ENCODE measurements at places on chromosomes 1 and 21.

DNA sequence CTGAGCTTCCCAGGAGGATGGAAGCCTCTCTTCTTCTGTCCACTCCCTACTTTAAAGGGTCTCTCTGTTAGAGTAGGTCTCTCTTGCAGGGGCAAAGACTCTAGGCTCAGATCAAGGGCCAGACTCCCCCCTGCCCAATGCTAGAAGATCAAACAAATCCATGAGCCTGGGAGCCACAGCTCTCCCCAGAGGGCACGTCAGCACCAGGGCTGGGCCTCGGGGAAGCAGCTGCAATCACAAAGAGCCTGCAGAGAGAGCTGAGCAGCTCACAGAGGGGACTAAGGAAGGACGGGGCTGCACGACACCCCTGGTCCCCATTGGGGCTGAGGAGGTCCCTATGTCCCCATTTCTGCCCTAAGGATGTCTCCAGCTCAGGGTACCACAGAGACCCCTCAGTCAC, 3.9 kb downstream of the CNTN2 start:
- no peak for DNase-seq

- no peak for DNase-seq
Measured at GRCh38 chr1:94156096-94156625, 35.2 kb upstream of the ABCA4 start.

GRCh38 chr1:64087768-64088167, 115.7 kb upstream of the UBE2U start:
- DNase-seq = no peak

GRCh38 chr1:118918230-118918939, 69.8 kb downstream of the TBX15 start:
- DNase-seq = no peak

DNA sequence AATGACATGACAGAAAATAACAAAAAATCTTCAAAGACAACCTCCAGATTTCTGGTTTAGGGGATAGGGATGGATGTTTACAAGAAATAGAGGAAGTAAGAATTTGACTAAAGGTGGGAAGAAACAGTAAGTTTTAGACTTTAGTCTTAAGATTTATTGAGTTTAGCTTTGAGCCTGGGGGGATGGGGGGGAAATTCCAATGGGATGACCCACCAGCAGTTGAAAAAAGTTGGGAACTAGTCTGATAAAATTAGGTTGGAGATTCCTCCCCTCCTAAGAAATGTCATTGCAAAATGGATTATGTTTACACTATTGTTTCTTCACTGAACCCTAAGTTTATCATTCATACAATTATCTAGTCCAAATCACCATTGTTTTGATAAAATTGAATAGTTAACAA, 28.4 kb downstream of the WDR26 start:
- DNase-seq = no peak

GRCh38 chr1:226702318-226702956, 36.6 kb downstream of the ITPKB start:
- DNase-seq = no peak

- peak; percentile 100 for DNase-seq
Measured at GRCh38 chr1:155227261-155228095, 19.0 kb downstream of the MTX1 start.

DNA sequence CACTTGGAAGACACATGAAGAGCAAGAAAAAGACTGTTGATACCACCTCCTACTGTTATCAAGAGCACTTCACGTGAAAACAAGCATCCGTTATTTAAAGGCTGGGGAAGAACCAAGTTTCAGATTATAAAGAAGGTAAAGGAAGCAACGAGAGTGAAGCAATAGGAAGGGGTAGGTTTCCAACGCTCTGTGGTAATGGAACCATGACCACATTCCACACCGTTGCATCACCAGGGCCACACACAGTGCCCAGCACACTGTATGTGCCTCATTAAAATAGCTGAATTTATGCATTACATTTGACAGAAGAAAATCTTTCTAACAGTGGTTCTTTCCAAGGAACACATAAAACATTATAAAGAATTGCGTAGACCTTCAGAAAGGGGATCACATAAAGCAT, 435.8 kb downstream of the MRPL39 start:
- DNase-seq = no peak

DNA sequence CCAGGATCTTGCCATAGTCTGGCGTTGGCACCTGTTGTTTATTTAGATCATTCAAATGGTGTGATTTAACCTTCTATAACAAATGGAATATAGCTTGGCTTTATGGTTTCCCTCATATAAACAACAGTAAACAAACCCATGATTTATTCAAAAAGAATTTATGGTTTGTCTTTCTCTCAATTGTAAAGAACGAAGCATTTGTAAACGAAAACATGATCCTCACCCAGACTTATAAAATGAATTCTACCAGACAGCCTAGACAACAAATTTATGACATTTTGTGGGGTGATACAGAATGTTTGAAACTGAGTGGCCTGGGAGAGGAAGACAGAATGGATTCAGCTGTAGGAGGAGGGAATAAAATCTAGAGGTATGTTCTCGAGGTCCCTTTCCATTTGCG, 66.1 kb upstream of the PTGFR start:
- DNase-seq = no peak

- no peak for DNase-seq
Measured at GRCh38 chr1:108854221-108855019, 2.5 kb downstream of the AKNAD1 start.

- DNase-seq = no peak
Measured at GRCh38 chr1:213371847-213372619, 321.0 kb downstream of the RPS6KC1 start.

DNA sequence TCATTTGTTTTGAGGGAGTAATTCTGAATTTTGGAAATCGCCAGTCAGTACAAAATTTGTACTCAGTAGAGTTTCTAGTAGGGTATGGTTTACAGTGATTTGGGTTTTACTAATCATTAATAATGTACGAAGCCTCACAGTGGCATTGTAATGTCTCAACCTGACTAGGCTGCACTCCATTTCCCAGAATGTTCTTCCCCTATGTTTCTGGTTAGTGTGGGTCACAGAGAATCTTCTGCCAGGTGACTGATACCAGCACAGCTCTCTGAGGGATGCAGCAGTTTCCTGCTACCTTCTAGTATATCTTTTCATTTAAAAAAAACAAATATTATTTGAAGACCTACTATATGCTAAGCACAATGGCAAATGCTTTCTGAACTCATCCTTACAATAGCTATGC, 112.9 kb downstream of the PTPN14 start:
- no peak for DNase-seq

- DNase-seq = peak; percentile 15
Measured at GRCh38 chr1:15046487-15047165, 106.9 kb upstream of the TMEM51 start.

- DNase-seq = no peak
Measured at GRCh38 chr1:65820983-65821382, 28.3 kb downstream of the PDE4B start.

DNA sequence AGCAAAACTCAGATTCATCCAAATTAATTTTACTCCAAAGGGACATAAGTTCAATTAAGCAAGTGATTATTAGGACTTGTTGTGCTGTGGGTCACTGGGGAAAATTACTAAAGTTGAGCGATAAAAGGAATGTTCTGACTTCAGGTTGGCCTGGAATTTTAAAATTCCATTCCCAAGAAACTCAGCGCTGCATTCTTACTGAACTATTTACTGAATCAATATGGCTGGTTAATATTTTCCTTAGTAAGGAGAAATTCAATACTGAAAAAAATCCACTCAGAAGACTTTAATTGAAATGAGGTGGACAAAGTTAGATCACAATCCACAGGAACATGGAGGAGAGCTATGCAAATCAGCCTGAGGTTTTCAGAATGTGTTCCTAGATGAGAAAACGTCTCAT, 578.9 kb upstream of the NR5A2 start:
- no peak for DNase-seq

DNA sequence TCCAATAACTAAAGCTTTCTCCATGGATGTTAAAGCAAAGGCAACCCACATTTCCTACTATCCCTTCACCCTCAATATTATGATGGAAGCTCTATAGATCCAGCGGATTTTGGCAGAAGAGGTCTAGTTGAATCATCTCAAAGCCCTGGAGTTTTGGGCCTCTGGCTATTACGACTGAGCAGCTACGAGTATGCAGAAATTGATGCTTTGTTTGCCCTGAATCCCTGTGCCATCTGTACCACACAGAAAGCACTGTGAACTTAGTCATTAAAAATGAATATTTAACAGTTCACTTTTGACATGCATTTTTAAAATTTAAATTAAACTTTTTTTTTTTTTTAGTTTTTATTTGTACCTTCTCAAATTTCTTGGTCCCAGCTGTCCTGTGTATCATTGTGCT, 705.4 kb upstream of the PTBP2 start:
- no peak for DNase-seq

DNA sequence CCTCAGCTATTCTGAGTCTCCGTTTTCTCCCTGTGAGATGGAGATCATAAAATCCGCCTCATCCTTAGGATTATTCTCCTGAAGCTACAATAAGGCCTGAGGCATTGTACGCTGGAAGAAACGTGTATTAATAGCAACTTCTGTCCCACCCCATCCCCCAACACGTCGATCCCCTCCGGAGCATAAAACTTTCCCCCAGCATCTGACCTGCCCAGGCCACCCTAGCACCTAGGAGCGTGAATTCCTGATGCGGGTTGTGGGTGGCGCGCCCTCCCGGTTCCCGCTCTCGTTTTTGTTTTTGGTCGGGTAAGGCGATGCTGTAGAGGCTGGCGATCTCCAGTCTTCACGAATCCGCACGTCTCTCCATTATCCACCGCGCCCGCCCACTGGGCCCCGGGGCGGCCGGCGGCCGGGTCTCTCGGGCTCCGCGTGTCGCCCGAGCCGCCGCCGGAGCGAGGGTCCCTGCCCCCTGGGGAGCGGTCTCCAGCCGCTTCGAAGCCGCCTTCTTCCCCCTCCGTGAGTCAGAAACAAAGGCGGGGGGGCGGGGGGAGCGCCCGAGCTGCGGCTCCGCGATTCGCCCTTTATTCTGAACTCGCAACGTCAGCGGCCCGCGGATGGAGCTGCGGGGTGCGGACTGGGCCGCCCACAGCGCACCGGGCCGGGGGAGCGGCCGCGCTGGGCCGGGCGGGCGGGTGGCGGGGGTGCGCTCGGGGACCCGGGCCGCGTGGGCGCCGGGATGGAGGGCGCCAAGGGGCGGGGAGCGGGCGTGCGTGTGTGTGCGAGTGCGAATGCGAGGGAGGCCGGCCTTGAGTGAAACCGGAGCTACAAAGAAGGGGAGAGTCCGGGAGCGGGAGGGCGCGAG, at the start of gene PLEKHO1:
PLEKHO1 (plus strand) TSS at position 646 of the 862 bp plus-strand sequence. CDS start 342 bp downstream, outside the sequence.
- DNase-seq = peak; percentile 75

DNA sequence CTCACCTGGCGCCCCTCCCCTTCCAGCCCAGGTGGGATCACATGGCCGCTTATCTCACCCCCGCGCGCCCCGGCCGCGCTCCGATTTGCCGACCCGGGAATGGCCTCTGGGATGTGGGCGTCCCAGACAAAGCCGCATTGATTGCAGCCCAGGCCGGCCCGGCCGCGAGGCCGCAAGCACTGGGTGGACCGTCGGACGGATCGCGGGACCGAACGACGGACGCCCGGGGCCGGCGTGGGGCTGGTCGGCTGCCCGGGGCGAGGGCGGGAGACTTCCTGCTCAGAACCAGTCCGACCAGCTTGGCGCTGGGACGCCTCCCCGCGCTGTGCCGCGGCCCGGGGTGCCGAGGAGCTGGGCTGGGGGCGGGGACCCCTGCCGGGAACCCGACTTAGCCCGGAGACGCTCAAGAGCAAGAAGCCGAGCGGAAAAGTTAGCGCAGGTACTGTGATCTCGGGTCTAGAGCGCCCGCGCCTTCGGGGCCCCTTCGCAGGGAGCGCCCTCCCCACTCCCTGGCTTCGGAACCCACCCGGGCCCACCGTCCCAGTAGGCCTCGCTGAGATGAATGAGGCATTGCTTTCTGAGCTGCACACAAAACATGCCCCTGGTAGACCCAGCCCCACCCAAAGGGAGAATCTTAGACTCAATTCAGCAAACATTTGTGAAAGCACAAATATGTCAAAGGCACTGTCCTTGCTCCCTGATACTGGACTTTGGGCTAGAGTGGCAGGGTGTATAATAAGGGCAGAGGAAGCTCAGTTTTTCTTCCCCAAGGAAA, 415 bp upstream of the LAD1 start:
- DNase-seq = no peak

DNA sequence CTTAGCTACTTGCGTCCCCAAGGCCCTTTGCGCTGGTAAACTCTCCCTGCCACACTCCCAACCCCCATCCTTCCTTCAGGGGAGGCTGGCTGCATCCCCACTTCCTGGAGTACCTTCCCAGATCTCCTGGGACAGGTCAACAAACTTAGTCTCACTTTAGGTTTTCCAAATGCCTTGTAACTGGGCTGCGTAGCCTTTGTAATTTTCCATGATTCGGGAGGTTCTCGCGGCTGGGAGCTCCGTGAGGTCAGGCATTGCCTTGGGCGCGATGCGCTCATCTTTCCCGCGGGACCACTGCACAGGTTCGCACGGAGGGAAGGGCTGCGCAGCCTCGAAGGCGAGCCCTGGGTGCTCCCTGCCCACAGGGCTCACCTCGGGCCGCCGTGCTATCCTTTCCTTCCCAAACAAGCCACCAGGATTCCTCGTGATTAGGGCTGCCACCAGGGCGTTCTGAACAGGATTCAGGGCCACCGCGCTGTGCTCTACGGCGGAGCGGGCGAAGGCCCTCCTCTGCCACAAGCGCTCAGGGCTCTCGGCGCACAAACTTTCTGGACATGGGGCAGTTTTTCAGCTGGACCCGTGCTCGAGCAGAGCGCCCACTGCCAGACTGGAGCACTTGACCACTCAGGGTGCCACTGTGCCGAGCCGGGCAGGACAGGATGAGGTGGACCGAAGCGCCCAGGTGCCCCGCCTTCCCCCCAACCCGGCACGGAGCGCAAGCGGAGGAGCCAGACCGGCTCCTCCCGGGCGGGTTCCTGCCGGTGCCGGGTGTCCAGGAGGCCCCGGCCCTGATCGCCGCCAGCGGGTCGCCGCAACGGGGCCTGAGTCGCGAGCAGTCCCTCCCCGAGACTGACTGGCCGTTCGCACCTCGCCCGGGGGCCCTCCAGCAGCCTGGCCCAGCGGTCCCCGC, 1.1 kb downstream of the TMPRSS2 start:
- DNase-seq = no peak

- no peak for DNase-seq
Measured at GRCh38 chr1:201309416-201309815, 26.1 kb downstream of the PKP1 start.

DNA sequence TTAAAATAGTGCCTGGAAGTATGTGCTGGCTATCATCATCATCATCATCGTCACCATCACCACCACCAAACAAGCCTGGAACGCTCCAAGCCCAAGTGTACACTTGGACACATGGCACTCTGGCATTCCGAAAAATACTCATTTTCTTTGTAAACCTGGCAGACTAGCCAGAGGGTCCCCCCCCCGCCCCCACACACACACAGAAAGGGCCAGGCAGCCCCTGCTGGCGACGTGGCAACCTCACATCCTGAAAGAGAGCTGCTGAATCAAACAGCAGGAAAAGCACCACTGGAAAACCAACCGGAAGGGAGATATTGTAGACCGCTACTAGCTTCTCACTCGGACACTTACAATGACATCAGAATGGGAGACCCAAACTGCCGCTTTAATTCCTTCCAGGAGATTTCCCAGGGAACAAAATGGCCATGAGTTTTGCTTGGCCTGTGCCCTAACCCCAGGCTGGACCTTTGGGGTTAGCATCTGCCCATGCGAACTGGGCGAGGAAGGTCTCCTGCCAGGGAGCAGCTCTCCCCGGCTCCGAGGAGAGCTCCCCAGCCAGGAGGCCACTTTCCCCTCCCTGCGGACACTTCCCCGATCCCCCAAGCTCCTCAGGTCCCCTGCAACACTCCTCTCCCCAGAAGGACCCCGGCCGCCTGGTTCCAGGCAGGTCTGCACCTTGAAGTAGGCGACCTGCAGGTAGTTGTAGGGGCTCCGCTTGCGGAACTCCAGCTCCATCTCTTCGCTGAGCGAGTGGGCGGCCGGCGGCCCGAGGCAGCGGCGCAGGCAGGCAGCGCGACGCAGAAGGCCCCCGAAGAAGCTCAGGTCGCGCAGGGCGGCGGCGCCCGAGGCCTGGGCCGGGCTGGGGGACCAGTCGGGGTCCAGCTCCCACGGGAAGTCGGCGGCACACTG, 742 bp downstream of the P3H1 start:
- DNase-seq = peak; percentile 21
